ENCODE measurements at places on chromosomes 6 and 20.
A peak's percentile ranks its signal among the peaks of the same experiment; 100 is the strongest.

- DNase-seq, result peak; percentile 20
Measured at GRCh38 chr20:1503564-1504227, 12.5 kb upstream of the SIRPB2 start.

DNA sequence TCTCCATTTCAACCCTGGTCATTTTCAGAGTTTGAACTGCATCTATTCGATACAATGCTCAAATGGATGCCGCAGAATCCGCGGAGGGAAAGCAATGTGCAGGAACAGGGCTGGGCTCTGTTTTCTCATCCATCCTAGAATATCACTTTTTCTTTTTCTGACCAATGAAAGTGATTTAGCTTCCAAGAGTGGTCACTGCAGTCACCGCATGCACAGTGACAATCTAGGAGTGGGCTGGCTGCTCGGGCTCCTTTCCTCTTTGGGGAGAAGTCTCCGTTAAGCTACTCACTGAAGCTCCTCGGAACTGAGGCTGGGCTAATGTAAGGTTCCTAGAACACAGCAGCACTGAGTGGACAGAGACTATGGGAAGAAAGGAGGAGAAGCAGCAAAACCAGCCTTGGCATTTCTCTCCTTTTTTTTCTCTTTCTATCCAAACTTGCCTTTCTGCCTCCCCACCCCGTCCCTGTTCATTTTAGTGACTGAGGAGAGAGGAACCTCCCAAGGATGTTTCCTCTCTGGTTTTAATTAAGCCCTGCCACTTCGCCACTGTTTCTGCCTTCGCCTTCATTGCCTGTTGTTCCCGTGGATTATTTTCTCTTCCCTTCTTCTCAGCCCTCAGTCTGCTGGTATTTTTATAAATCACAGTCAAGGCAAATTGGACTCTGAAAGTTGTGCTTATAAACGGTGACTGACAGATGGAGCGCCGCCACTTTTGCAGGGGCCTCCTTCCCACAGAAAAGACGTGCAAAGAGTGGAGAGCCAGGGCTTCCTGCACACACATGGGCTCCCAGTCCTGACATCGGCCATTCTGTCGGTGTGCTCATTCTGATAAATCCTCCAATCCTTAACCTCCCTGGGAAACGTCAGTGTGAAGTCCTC is 41.1 kb downstream of the RAMACL start:
- DNase-seq, result no peak

- DNase-seq, result no peak
Measured at GRCh38 chr20:37309936-37310590, 20.6 kb downstream of the MANBAL start.

DNA sequence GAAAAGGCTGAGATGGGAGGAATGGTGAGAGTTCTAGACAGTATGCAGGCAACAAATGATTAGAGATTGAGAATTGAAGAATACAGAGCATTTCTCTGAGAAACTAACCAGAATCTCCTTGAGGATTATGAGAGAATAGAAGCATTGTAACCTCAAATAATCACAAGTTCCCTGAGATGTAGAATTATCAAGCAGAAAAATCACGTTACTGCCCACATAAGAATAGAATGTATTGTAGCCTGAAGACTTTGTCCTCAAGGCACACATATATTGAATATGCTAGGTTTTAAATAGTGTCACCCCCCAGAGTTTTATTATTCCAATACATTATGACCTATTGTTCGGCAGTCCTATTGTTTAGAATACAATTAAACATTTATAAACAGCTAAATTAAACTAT is 57.2 kb downstream of the CNKSR3 start:
- no peak for DNase-seq

DNA sequence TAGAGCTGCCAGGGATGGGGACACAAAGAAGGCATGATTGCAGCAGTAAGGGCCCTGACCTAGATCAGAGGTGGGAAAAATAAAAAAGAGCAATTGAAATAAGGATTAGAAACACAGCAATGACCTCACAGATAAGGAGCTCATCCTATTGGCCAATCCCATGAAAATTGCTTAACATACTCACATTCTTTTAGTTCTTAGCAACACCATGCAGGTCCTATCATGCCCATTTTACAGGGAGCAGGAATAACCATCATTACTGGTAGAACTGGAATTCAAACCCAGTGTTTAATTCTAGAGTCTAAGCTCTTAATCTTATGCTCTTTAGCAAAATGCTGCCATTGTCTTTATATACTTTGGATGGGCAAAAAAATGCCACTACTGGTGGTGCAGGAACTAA is 267.7 kb downstream of the RNF144B start:
- DNase-seq, result no peak

GRCh38 chr6:31178143-31179041 is 7.9 kb upstream of the POU5F1 start:
- no peak for DNase-seq

GRCh38 chr20:10430704-10431103 is 3.3 kb downstream of the MKKS start:
- no peak for DNase-seq

- DNase-seq, result no peak
Measured at GRCh38 chr6:67811239-67812037, 823.6 kb upstream of the ADGRB3 start.

DNA sequence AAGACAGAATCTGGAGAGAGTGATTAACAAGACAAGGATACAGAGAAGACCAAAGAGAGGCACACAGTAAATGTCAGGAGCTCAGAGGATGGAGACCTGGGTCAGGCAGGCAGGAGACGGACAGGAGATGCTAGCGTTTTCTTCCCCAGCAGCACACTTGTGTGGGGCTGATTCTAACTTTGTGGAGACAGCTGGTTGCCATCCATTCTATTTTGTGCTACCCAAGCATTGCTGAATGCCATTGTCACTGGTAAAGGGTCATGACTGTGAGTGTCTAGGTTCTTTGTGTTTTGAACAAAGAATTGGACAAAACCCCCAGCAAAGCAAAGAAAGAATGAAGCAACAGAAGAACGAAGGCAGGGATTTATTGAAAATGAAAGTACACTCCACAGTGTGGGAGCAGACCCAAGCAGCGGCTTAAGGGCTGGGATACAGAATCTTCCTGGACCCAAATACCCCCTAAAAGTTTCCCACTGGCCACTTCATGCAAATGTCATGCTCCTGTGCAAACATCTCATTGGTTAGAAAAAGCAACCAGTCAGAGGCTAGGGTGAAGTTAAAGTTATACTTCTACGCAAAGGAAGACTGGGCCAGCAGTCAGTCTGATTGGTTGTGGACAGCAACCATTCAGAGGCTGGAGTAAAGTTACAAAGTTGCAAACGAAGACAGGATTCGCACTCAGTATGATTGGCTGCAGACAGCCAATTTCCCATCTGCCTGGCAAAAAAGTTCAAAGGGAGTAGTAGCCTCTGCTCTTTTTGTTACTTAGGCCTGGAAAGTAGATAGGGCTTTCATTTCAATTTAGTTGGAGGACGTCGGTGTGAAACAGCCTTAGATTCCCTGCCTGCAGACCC is 17.5 kb downstream of the PTK7 start:
- DNase-seq, result no peak

- no peak for DNase-seq
Measured at GRCh38 chr6:106724848-106725247, 95.5 kb downstream of the QRSL1 start.

DNA sequence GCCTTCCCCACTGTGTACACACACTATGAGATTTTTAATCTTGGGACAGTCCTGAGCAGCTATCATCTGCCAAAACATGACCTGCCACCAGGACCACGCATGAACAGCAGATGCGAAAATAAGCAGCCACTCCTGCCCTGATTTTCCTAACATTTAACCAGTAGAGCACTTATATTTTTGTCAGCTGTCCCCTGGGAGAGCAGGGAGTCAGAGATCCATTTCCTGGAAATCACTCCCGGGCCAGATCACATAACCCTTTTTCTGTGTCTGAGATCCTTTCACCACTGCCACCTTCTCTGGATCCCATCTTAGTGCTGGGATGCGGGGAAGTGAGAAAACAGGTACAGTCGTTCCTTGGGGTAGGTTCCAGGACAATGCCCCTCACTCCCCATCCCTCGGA is 5.7 kb downstream of the SDCBP2 start:
- DNase-seq, result no peak

- no peak for DNase-seq
Measured at GRCh38 chr20:41082306-41082705, 53.7 kb downstream of the TOP1 start.

- no peak for DNase-seq
Measured at GRCh38 chr6:167079853-167080297, 43.0 kb upstream of the CCR6 start.

DNA sequence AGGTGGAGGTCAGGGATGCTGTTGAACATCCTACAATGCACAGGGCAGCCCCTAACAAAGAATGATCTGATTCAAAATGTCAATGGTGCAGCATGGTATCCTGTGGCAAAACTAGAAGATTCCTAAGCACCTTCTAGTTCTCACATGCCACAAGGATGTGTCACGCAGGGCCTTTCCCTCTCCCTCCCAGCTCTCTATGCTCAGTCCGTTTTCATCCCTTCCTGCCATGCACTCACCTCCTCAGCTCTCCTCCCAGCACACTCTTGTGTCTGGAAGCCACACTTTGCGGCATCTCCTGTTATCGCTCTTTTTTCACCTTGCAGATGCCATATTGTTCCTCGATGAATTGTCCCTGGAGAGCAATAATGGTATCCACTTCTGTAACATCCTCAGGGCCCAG is 263.4 kb downstream of the CDC5L start:
- no peak for DNase-seq
